ENCODE measurements at places on chromosomes 13 and 19.

DNA sequence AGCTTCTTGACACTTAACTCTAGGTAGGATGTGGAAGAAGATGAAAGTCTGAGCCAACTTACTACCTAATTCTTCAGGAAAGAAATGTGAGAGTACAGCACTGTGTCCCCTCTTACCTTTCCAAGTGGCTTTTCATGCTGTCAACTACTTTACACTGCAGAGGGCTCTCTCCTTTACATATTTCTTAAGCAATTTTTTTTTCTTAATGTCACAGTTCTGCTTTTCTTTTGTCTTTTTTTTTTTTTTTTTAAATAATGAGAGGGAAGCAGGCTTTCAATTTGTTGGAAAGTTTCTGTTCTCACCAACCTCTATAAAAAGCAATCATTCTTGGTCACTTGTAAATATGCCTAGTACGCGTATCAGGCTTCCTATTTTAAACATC is 212.7 kb upstream of the MIR17HG start:
- DNase-seq = no peak

DNA sequence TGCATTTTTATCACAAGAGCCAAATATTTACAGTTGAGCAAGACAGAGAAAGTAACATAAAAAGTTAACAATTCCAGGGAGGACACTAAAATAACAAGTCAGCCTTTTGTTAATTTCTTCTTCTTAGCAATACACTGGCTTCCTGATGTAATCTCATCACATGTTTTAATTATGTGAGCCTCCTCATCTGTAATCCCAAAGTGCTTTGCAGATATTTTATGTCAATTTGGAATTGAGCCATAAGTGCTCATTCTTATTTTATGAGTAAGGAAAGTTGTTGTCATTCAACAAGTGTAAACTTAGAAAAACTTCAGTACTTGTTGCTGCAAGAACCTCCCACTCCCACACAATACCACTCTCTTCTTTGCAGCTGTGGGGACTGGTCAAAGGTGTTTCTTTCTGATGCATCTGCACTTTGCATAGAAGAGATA is 223.6 kb downstream of the GPC6 start:
- no peak for DNase-seq

DNA sequence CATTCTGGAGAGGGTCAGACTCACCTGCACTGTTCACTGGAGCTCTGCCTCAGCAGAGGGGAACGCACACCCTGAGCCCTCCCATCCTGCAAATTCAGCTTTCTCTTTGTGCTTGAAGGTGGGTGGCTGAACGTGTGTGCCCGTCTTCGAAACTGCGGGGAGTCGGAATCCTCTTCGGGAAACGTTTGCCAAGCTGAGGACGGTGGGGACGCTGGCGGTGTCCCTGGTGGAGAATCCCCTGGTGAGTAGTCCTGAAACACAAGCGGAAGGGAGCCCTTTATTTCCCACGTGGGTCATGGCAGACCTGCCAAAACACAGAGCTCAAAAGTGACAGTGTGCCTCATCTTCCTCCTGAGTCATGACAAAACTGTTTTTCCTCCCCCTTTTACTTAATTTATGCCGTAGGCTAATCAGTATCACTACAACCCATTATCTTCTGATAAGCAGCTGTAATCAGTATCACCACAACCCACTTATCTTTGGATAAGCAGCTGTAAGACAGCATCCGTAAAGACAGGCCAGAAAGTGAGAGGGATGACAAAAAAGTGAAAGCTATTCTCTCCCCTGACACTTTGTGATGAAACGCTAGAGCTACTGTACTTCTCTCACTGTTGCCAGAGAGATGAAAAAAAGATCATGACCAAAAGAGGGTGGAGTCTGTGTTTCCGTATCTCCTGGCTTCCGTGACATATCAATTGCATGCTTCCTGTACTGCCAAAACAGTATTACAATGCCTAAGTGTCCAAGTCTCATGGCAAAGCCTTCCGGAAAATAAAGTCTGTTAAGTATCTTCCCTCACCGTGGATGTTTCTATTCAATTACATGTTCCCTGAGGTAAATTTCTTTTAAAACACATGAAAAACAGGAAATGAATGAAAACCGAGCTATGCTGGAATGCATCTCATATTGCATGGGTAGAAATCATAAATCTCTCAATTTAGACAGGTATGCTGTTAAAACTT is 155.5 kb downstream of the TBC1D4 start:
- no peak for DNase-seq

DNA sequence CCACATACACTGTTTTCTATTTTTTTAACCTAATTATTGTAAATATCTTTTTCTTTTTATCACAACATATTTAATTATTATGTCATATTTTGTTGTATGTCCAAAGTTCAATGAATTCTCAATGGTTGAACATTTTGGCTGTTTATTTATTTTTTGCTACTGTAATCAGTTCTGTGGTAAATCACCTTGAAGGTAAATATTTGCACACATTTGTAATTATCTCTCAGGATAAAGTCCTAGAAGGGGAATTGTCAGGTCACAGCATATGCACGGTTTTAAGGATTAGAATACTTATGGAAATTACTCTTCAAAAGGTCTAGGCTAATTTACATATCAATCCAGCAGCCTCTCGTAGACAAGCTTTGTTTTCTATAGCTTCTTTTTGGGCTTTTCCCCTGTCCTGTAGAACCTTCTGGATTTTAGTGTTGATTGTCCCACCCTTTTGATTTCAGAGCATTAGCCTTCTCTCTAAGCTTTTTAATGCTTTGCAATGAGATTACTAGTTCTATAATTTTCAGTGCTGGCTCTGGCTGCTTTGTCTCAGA is 362.6 kb downstream of the KCNRG start:
- no peak for DNase-seq

DNA sequence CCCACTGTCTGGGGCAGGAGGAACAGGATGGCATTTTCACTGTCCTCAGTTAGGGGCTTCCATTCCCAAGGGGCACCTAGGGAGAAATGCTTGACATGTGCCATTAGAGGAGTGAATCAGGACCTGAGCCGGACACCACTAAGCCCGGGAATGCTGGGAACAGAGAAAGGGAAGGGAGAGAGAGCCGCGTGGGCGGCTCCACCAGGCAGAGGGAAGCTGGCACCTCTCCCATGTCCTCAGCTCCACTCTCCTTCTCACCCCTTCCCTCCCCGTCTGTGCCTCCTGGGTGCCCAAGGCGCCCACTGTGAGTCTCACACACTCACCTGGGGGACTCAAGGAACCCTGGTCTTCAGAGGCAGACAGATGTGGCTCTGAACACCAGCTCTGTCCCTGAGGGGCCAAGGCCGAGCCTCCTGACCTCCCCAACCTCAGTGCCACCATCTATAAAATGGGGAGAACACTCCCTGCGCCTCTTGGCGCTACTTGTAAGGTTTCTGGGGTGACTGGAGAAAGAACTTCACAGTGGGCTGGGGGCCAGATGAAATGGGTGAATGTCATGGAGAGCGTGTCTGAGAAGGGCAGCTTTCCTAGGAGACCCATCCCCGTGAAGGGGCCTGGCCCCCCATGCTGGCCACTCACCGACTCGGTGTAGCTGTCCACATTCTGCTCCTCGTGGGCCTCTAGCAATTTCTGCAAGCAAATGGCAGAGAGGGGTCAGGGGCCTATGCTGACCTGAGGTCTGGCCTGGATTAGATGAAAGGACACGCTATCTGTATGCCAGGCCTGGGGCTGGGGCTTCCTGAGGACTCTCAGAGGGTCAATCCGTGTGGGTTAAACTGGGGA is 5.3 kb upstream of the KPTN start:
- no peak for DNase-seq

DNA sequence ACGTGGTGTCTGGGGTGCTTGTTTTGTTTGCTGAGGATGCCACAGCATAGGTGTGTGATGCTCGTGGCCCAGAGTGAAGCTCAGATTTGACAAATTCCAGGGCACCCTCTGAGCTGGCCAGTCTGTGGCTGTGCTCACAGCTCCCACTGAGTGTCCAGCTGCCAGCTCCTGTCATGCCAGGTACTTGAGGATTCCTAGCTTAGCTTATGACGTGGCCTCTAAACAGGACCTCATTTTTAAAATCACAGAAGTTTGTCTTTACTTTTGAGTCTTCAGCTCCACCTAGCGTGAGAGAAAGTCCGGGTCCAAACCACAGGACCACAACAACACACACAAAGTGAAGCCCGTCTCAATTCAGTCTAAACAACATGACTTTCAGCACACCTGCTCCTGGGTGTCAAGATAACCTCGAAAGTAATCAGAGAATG is 117.3 kb downstream of the RAB20 start:
- no peak for DNase-seq

- no peak for DNase-seq
These were observed 8.6 kb downstream of the NPAS1 start for GRCh38 chr19:47028195-47028601.

- no peak for DNase-seq
These were observed 528.1 kb downstream of the DIAPH3 start for GRCh38 chr13:59635589-59635988.

DNA sequence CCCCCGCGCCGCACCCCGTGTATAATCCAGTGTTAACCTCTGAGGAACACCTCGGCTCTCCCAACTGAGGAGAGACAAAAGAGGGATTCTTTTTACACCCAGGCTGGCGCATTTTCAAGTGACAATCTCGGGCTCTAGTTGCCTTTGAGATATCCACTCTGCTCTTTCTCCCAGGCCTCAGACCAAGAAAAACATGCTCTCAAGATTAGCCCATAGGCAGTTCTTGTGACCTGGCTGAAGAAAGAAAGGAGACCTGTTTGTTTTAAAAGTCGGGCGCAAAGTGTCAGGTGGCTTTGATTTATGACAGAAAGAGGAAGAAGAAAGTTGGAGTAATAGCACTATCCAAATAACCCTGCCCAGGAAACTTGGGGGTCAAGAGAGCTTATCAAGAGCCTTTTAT is 27.3 kb downstream of the SHISA2 start:
- no peak for DNase-seq

DNA sequence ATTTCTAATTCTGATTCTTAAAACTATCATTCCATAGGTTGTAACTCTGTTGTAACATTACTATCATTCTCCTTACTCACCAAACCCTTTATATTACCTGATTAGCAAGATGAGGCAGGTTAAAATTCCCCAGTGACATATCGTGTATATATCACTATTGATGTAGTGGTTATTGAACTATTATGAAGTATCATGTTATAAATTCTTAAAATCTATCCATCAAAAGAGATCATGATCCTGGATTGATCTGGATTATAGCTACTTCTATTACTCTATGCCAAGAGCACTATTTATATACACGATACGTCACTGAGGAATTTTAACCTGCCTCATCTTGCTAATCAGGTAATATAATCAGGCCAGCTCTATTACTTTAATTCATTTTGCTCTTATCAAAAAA is 533.9 kb downstream of the SLITRK6 start:
- DNase-seq = no peak

DNA sequence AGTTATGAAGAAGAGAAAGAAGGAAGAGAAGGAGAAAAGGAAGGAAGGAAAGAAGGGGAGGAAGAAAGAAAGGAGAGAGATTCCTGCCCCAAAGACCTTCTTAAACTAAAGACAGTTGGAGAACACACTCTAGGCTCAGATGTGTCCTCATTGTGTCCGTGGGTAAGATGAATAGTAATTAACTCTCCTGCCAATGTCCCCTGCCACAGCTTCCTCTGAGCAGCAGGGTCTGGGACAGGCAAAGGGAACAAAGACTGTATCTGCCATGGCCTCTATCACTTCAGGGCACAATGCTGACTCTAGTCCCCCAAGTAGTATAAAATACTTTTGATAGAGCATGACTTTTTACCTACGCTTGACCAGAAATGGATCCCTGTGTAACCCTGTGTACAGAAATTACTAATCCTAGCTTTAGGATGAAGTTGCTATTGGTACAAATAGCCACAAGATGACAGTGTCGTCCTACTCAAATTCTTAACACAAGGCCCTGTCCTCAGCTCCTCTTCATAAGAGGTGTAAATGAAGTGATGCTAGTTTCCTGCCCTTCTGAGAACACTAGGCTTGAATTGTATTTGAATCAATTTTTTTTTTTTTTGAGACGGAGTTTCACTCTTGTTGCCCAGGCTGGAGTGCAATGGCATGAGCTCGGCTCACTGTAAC is 186.2 kb upstream of the GPR12 start:
- DNase-seq = peak; percentile 29

- DNase-seq = no peak
These were observed 2.8 kb upstream of the ANGPTL8 start for GRCh38 chr19:11236324-11237301.

GRCh38 chr19:50659318-50660087 is 10.3 kb downstream of the C19orf81 start:
- no peak for DNase-seq

DNA sequence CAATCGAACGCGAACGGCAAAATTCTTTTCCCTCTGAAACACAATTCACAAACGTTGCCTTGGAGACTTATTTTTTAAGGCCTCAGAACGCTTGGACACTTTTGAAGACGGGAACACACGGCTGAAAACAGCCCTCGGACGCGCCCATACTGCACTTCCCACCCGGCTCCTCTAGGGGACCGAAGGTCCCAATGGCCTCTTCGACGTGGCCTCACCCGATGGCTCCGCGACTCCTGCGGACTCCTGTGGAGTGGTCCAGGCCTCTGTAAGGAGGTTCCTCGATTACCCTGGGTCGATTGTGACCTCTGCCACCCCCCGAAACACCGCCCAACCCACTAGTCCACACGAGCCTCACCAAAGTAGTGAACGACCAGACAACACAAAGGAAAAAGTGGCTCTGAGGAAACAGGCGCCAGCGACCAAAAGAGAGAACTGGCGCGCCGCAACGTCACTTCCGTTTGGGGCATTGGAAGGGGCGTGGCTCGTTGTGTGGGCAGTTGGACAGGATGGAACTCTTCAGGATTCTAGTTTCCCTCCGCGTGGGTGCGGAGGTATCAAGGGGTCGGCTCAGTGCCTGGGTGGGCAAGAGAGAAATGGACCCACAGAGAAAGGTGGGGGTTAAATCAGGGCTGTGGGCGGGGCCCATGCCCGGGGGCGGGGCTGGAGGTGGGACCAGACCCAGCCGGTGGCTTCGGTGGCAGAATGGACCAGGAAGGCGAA is at the start of gene ZNF560:
Gene ZNF560 (minus strand): TSS at position 434 of the 720 bp plus-strand sequence. CDS start 23,303 bp downstream, outside the sequence.
- no peak for DNase-seq

DNA sequence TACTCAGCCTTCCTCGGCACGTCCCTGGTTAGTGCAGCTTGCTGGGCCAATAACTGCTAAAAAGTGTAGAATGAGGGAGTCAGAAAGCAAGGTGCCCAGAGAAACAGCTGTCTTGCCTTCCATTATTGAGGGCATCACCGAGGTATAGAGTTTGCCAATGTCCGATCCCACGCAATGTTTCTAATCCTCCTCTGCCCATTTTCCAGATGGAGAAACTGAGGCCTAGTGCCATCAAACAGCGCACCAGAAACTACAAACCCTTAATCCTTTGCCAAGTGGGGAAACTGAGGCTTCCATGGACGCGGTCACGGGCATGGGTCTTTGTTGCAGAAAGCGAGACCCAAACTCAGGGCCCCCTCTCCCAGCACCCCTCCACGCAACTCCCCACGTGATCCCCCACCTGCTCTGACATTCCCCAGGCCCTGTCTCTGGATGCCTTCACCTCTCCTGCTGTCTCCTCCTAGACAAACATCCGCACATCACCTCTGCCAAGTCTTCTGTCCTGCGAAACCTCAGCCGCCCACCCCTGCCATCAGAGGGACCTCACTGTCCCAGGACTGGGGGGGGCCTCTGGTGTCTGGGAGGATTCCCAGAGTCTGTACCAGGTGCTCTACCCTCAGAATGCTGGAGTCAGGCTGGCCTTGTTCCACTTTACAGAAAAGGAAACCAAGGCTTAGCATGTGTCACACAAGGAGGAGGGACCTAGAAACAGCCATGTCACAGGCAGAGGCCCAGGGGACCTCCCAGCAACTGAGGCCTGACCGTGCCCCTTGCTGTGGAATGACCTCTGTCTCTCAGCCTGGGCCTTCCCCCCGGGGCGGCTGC is 930 bp upstream of the PDE4C start:
- DNase-seq = no peak
